ENCODE measurements at places on chromosomes 3 and 15.

DNA sequence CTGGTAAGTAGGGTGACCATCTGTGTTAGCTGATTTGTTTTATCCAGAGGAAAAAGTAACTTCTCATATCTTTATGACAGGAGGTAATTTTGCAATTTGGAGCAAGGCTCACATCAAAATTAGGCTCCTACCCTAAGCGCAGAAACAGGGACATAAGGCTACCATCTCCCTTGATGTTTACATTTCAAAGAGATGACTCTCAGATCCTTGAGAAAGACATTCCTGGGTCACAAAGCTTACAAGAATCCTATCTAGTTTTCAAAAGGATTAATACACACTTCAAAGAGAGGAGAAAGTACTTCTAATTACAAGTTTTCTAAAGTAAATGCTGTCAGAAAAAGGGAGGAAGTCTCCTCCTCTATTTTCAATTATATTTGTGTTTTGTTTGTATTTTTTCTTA is 7.0 kb downstream of the ZPLD1 start:
- no peak for DNase-seq

DNA sequence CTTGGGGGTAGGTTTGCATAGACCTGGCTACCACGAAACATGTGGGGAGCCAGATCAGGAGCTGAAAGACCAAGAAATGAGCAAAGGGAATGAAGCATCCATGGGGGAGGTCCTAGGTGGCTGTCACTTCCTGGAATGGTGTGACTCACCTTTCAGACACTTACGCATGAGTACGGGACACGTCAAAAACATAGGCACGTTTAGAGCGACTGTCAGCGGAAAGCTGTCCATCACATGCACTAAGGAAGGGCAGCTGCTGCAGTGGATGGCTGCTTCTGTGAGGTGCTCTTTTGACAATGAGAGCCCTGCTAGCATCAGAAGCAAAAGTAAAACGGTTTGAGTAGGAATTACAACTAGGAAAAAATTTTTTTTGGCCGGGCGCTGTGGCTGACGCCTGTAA is 244.6 kb upstream of the CCDC54 start:
- DNase-seq = no peak

GRCh38 chr3:143716731-143717130 is 131.5 kb downstream of the SLC9A9 start:
- DNase-seq = no peak

GRCh38 chr3:151625086-151625485 is 108.6 kb upstream of the AADACL2 start:
- DNase-seq = no peak

- DNase-seq = no peak
Measured at GRCh38 chr15:50109076-50109987, 9.7 kb downstream of the ATP8B4 start.

- DNase-seq = no peak
Measured at GRCh38 chr3:98553021-98553563, 21.3 kb downstream of the GPR15 start.
